Mucosa of gallbladder (tissue), 1 donor: ENCODE measurements at places on chromosomes 1 and 21. TPM values are rescaled to one million over a fixed set of nuclear protein-coding genes. Genes with fewer than 3 reads are reported as not detected.

LINGO4 gene
- 0.09 TPM for total RNA-seq

DOP1B gene
- total RNA-seq: 31.2 TPM

LRRC52 gene
- total RNA-seq: not detected

GBP7 gene
- total RNA-seq: not detected

LCE2A gene
- not detected for total RNA-seq

CCDC27 gene
- total RNA-seq: not detected

GRCh38 chr1:7869136-7869920, 16.5 kb upstream of the UTS2 start:
- no peak for DNase-seq

GRCh38 chr1:37901191-37901892, 42.0 kb upstream of the MTF1 start:
- DNase-seq: no peak

DNA sequence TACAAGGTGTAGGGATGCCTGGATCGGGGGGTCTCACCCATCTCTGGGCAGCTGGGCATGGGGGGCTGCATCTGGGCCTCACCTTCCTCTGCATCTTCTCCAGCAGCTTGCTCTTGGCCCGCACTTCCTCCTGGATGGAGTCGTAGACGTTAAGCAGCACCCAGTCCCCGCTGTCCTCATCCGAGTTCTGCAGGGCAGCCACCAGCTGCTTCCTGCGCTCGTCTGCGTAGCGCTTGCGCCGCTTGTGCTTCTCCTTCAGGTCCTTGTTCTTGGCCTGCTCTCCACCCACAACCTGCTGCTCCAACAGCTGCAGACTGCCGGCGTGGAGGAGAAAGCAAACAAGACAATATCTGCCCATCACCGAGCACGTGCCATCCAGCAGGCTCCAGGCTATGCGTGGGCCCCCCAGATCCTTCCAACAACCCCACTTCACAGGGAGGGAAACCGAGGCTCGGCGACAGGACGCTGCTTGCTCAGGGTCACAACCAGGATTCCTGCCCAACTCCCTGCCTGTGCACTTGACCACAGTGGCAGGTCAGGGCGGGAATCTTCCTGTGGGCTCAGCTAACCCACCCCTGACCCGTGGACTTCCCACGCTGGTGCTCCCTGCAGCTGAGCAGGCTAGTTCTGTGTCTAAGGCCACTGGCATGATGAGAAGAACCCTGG, 21.5 kb upstream of the DDOST start:
- no peak for DNase-seq

GRCh38 chr1:12636098-12636950, 7.6 kb upstream of the AADACL4 start:
- DNase-seq: no peak

DNA sequence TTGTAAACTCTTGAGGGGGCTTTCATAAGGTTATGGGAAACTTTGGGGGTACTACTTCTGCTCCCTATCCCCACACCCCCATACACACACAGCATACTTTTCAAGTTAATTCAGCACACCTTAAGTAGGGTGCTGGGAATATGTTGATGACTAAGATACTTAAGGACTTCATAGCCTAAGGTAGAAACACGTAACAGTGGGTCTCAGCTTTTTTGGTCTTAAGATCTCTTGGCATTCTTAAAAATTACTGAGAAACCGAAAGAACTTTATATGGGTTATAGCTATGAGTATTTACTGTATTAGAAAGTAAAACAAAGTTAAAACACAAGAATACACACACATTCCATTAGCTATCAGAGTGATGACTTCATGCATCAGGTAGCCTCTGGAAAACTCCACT, 2.1 kb downstream of the OTUD3 start:
- DNase-seq: no peak

GRCh38 chr21:35925497-35925896, 134.8 kb downstream of the SETD4 start:
- DNase-seq: peak; percentile 74

GRCh38 chr21:35801391-35801790, 258.9 kb downstream of the SETD4 start:
- no peak for DNase-seq

- DNase-seq: no peak
Observed at GRCh38 chr1:40834968-40835545, 27.1 kb downstream of the CITED4 start.

DNA sequence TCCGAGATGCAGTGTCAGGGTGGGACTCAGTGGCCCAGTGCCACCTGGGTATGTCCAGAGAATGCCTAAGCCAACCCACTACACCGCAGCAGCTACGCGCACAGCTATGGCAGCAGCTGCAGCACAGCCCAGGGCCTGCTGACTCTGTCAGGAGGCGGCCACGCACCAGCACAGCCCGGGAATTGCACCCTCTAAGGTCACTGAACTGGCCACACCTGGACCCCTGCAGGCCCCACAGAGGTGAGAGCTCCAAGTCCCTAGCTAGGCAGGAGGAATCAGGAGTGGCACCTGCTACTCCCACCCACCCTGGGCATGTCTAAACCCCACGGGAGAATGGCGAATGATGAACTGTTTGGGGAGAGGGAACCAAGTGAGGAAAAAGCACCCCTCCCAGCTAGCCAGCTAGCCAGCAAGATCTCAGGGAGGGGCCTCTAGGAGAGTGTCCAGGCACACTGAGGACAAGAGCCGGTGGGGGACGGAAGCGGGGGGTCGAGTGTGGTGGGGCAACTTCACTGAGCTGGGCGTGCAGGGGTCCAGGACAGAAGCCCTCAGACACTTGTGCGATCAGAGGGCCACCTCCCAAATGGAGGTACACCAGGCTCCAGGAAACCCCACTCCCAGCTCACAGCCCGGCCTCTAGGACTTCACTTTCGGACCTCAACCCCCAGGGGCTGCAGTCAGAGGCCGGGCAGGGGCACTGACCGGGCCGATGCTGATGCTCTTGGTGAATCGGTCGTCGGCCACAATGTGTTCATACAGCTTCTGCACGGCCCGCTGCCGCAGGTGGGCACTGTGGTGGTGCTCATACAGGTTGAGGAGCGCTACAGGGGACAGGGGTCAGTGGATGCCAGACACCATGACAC, 13.9 kb downstream of the LSS start:
- DNase-seq: no peak

DNA sequence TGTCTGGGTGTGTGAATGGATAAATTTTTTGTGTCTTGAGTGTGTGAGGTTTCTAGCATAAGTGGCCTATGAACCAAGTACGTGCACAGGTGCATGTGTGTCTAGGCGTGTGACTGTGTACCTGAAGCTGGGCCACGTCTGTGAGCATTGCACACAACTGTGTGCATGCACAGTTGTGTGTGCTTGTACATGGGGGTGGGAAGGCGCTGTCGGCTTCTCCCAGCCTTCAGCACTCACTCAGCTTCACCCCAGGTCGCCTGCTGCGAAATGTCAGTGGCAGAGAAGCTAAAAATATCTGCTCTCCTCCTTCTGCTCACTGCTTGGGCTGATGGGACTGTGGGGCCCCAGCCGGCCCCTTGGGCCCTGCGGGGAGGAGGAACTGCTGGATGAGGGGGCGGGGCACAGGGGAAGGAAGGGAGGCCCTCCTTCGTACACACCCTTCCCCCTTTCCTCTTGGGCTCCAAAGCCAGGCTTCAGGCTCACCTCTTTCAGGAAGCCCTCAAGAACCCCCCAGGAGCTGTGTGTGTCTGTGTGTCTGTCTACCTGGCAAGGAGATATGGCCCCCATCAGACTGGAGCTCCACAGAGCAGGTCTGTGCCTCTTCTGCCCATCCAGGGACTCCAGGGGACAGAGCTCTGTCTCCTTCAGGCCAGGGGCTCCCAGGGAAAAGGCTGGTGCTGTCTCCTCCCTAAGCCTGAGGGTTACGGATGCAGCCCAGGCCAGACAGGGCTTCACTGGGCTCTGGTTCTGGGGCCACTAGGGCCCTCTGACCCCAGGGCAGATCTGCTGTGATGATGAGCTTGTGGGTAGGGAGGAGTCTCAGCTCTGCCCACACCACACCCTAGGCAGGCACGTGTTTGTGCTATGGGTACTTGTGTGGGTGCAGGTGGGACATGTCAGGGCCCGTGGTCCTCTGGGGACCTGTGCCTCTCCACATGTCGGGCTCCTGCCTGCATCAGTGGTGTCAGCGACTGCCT, 35.6 kb upstream of the WASF2 start:
- peak; percentile 46 for DNase-seq

DNA sequence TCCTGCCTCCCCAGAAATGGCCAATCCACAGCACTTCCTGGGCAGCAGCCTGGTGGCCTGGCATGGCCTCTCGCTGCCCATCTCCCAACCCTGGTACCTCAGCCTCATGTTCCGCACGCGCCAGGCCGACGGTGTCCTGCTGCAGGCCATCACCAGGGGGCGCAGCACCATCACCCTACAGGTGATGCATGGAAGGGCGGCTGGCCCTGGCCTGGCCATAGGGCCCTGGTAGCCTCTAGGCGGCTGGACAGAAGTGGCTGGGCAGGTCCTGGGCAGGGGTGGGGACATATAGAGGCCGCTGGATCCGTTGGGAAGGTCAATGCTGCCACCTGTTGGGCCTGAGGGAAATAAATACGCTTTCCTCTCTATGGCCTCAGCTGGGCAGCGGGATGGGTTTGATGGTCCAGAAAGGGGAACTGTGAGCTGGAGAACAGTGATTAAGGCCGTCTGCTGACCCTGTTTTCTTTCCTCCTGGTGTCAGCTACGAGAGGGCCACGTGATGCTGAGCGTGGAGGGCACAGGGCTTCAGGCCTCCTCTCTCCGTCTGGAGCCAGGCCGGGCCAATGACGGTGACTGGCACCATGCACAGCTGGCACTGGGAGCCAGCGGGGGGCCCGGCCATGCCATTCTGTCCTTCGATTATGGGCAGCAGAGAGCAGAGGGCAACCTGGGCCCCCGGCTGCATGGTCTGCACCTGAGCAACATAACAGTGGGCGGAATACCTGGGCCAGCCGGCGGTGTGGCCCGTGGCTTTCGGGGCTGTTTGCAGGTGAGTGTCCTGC, 14.4 kb downstream of the CELSR2 start:
- peak; percentile 79 for DNase-seq

DNA sequence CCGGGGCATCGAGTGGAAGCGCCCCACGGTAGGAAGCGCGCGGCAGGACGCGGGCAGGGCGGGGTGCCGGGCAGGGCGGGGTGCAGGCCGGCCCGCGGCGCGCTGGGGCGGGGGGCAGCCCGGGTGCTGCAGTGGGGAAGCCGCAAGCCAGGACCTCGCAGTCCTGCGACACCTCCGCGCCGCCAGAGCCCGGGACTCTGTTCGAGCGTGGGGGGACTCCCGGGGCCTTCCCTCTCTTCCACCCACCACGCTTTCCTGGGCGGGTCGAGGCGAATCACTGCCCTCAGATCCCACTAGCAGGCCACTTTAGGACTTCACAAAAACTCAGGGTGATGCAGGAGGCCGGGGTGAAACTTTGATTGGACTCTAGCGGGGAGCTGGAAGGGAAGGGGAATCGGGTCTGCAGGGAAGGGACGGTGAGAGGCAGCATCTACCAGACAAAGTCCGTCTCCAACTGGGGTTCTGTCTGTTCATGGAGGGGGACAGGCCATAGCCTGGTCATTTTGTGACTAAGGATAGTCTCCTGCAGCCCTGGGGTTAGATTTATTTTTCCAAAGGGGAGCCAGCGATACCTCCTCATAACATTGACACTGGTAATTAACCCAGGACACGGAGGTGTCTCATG, 623 bp downstream of the CAPN2 start:
- DNase-seq: no peak

GRCh38 chr1:27868932-27869718, 3.2 kb upstream of the THEMIS2 start:
- no peak for DNase-seq

- DNase-seq: peak; percentile 88
Observed at GRCh38 chr1:152001631-152002584, 8.2 kb upstream of the S100A10 start.
